BJ (cell line): ENCODE measurements at places on chromosomes 7 and 10.

DNA sequence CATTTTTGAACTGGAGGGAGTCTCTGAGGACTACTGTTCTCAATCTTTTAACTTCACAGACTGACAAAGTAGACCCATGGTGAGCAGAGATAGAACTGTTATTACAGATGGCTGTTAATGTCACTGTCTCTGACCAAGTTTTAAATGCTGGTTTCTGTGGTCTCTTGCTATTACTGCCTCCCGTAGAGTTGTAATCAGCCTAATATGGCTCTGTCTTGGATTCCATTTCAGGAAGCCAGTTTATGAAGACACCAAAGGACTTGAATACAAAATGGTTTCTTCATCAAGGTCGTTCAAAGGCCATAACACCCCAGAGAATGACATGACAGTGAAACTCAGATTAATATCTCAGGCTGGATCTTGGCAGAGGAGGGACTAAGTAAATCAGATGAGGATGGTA is 3.9 kb downstream of the SFRP4 start:
- no peak for DNase-seq

DNA sequence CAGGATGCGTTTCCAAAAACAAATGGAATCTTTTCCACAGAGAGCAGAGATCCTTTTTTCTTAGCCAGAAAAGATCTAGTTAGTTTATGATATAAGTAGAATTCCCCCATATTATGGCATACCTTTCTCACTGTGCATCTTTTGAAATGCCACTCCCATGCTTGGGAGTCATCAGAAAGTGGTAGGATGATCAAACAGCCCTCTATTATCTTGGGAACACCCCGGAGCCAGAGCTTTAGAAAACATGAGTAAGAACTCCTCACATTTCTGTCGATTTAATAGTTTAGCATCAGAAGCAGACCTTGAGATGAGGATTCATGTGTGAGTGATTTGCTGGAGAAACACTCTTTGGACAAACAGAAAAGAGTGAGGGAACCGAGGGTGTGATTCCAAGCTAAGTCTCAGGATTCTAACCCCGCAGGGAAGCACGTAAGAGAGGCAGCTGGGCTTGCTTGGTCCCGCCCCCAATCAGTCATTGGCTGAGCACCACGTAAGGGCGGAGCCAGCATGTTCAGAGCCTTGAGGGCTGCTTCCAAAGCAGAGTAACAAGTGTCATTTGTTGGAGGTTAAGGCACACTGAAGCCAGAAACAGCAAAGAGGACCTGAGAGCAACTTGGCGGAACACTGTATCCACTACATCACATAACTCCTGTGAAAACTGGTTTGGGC is 43.7 kb upstream of the NXPH1 start:
- DNase-seq: no peak

GRCh38 chr10:11009471-11010308 is 8.0 kb upstream of the CELF2 start:
- DNase-seq: peak; percentile 12

- no peak for DNase-seq
Observed at GRCh38 chr10:110845756-110846620, 25.7 kb upstream of the PDCD4 start.

- DNase-seq: no peak
Observed at GRCh38 chr10:98259606-98260315, 8.2 kb downstream of the LOXL4 start.

DNA sequence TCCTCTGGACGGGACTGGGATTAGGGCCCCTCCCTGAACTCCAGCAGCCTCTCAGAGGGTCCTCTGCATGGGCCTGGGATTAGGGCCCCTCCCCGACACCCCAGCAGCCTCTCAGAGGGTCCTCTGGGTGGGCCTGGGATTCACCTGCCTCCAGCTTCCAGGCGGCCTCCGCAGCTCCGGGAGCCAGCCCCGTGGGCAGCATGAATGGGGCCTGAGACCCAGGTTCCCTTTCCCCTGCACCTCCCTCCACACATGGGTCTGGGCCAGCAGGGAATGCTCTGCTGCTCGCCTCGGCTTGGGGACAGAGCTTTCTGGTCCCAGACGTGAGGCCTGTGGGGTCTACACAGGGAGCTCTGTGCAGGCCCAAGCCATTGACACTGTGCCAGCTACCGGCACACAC is 5.5 kb downstream of the TUBGCP2 start:
- no peak for DNase-seq

- DNase-seq: no peak
Observed at GRCh38 chr7:1241603-1242255, 9.1 kb downstream of the UNCX start.

DNA sequence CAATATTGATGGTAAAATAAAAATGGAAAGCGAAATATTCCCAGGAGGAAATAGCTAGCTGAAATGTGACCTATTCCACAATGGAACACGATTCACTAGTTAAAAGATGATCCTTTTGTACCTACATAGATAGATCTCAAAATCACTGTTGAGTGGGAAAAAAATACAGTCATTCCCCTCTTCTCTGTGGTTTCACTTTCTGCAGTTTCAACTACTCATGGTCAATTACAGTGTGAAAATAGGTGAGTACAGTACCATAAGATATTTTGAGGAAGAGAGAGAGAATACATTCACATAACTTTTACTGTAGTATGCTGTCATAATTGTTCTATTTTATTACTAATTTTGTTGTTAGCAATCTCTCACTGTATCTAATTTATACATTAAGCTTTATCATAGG is 56.0 kb upstream of the COL13A1 start:
- DNase-seq: no peak

GRCh38 chr7:42014625-42015618 is 222.1 kb downstream of the GLI3 start:
- DNase-seq: no peak

- no peak for DNase-seq
Observed at GRCh38 chr7:132436121-132436520, 140.1 kb downstream of the PLXNA4 start.

DNA sequence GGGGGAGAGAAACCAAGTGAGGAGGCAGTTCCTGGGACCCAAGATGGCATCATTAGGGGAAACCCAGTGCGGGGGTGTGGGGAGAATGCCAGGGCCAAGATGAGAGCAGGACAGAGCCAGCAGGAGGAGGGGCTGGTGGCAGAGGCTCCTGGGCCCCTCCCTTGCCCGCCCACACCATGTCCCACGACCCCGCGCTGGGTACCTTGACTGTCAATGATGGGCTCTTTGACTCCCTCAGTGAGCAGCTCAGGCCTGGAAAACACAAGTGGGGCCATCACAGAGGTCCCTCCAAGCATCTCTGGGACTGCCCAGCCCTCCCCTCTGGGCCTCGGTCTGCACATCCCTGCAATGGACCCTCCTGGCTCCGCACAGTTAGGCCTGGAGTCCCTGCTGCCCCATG is 75.4 kb downstream of the RABGEF1 start:
- no peak for DNase-seq

GRCh38 chr7:103398483-103399127 is 47.4 kb downstream of the SLC26A5 start:
- DNase-seq: no peak

DNA sequence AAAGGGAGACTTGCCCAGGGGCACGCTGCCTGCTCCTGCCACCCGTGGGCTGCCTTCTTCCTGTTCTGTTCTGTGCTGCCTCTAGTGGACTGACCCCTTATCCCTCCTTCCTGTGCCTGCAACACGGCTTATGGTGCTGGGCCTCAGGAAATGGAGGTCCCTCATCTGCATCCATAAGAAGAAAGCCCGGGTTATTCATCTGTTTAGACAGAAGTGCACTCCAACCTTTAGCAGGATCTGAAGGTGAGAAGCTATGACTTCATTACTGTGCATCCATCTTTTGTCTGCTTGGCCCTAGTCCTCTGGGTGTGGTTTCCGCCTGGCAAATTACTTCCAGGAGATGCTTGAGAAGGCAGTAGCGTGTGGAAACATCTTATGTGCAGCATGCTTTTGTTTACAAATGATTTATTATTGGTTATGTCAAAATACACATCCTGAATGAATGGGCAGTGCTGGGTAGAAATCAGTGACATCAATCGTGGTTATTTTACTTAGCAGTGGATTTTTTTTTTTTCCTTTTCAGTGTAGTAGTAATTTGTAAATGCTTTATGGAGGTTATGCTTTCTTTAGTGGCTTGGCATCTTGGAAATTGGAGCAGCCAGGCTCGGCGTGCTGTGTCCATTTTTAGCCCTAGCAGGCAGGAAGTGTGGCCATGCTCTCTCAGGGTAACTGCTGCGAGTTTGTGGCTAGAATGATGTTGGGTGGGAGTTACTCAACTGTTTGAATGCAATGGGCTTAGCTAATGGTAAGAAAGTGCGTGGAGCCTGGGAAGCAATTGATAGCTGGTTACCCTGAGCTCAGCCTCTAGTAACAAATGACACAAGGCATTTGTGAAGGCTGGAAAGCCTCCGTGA is 12.7 kb downstream of the PTPRE start:
- no peak for DNase-seq
